ENCODE measurements at places on chromosomes 5 and 9. TPM values are rescaled to one million over a fixed set of nuclear protein-coding genes. Genes with fewer than 3 reads are reported as not detected.

DNA sequence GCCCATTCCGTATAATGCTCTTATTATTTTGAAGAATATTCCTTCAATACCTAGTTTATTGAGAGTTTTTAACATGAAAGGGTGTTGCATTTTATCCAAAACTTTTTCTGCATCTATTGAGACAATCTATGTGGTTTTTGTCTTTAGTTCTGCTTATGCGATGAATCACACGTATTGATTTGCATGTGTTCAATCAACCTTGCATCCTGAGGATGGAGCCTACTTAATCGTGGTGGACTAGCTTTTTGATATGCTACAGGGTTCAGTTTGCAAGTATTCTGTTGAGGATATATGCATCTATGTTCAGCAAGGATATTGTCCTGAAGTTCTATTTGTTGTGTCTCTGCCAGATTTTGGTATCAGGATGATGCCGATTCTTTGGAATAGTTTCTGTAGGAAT, 1070.3 kb upstream of the CDH18 start:
- DNase-seq, result no peak

The LCN9 gene
- total RNA-seq, result not detected

GRCh38 chr5:125175348-125176004, 429.0 kb upstream of the ZNF608 start:
- DNase-seq, result no peak

- no peak for DNase-seq
Measured at GRCh38 chr9:112020680-112021596, 124.3 kb downstream of the UGCG start.

The MVB12B gene
- 28.4 TPM for total RNA-seq

DNA sequence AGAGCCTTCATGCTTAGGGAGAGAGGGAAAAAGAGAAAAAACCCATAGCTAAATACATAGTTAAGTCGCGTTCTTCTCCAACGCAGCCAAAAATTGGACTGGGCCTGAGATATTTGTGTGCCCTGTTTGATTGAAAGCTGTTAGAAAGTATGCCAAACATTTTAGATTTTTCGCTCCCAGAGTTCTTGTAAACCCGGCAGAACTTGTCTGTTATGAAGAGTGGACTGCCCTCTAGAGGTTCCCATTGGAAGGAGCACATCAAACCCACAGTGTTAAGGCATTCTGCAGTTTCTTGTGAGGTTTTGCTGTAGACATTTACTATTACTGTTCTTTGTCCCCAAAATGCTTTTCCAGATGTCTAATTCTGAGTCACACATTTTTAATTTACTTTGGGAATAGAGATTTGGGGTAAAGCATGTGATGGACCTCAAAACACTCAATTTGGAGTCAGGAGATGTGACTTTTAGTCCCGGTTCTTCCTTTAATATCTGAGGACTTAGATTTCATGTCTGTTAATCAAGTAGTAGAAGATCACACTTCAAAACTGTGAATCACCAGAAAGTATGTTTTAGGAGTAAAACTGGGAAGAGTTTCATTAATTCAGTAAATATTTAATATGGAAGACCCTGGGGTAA, 96.6 kb downstream of the PCSK1 start:
- peak; percentile 85 for DNase-seq

- DNase-seq, result no peak
Measured at GRCh38 chr5:161077936-161078545, 226.0 kb upstream of the ATP10B start.

- peak; percentile 16 for DNase-seq
Measured at GRCh38 chr5:68087866-68088265, 127.7 kb upstream of the PIK3R1 start.

GRCh38 chr5:67393211-67393610, 196.6 kb upstream of the CD180 start:
- no peak for DNase-seq

DNA sequence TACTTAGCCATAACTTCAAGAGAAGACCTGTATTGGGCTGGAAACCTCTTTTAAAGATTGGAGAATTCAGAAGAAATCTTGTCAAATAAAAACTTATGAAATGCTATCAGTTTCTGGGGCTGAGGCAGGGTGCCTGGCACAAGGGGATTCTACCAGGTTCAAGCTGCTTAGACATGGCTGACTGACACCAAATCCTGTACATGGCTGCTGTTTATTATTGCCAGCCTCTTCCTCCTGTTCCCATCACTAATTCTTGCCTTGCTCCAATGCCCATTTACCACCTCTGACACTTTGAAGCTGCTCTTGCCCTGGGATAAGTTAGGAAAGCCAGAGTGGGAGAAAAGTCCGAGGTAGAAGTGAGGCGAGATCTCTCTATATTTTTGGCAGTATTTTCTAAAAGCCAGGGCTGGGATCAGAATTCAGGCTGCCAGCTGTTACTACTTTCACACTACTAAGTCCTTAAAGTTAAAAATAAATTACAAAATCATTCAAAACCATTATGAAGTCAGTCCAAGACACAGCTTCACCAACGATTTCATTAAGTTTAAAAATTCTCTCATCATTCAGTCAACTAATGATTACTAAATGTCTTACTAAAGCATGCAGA, 66.3 kb upstream of the TNFAIP8 start:
- DNase-seq, result no peak

The NRG2 gene
- 6.6 TPM for total RNA-seq

GRCh38 chr5:147448766-147449165, 61.1 kb downstream of the DPYSL3 start:
- no peak for DNase-seq

The C9orf50 gene
- not detected for total RNA-seq

The AQP7 gene
- 6.4 TPM for total RNA-seq

GRCh38 chr9:98765256-98765655, 31.1 kb downstream of the ANKS6 start:
- no peak for DNase-seq

- no peak for DNase-seq
Measured at GRCh38 chr5:81971111-81971711, 612 bp upstream of the ATG10 start.

The TPPP gene
- 2.3 TPM for total RNA-seq

The CDH10 gene
- total RNA-seq, result 1.1 TPM

The TMEM252 gene
- not detected for total RNA-seq

GRCh38 chr5:67880876-67881275, 334.7 kb upstream of the PIK3R1 start:
- DNase-seq, result peak; percentile 90

DNA sequence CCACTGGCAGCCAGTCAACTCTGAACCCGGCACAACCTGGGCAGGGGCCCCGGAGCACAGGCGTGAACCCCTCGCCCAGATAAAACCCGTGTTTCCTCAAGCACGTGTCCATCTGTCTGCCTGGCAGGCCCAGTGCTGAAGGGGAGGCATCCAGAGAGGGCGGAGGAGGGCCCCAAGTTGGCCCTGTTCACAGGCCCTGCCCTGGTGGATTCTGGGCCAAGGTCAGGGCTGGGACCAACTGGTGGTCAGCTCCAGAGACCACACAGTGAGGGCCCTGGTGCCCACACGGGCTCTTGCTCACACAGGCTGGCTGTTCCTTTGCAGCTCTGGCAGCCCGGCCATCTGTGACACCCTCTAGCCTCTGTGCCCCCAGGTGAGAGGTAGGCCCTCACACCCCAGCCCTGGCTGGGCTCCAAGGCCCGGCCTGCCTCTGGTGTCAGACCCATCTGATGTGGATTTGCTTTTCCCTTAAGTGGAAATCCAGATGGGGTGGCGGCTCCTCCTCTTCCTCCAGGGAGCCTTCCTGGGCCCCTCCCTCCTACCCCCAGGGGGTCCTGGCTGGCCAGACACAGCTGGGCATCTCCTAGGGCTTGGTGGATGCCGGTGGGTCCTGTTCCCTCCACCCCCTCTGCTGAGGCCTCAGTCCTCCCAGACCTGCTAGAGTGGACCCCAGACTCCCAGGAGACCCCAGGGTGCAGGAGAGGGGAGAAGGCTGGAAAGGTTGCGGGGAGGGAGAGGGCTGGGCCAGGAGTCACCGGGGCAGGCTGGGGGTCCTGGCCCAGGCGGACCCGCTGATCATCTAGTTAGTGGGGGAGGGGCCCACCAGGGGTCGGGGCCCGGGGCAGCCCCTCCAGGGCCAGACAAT, 525 bp upstream of the STPG3 start:
- no peak for DNase-seq

GRCh38 chr9:37301042-37301853, 121.2 kb upstream of the GRHPR start:
- DNase-seq, result no peak

DNA sequence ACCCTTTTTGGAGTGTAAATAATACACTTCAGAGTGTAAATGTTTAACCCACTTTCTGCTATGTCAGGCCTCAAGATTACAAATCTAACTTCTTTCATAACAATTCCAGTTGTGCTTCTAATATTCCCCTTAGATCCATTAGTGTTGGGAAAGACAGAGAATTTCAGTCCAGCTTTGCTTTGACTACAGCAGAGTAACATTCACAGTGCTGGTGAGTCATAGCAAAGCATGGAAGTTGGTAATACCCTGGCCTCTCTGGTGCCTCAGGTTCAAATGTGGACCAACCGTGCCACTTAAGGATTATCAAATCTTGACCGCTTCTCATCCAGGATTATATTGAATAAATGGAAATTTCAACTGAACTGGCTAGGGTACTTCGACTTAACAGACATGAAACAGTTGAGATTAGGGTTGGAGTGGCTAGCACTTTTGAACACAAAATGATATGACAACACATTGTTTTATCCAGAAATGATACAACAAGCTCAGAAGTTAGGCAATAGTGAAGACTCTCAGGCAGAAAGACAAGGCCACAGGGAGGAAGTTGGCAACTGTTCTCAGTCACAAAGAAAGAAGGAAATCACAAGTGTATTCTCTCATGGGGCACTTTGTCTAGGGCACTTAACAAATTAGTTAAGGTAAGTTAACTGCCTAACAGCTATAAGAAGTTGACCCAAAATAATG, 24.4 kb upstream of the RASA1 start:
- no peak for DNase-seq

GRCh38 chr5:169695919-169696490, 58.9 kb downstream of the DOCK2 start:
- no peak for DNase-seq

DNA sequence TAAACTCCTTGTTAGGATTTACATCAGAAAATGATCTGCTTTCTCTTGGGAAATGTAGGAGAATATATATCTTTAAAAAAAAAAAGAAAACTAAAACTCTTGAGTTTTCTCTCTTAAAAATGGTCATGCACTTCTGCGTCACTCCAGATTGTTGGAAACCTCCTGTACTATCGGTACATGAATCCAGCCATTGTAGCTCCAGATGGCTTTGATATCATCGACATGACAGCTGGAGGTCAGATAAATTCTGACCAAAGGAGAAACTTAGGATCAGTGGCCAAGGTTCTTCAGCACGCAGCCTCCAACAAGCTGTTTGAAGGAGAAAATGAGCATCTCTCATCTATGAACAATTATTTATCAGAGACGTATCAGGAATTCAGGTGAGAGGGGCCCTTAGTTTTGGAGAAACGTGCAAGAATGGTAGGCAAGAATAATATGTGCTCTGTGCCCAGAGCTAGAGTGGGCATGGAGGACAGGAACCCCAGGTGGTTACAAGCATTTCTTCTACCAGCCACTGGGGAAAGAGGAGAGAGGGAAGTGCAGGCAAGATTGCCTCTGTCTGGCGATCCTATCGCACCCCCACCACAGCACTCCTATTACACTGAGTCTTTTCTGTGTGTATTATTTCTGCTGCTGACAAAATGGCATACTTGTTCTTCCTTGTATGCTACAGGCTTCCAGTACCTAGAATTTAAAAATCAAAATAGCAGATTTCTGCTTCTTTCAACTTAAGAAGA, 41.4 kb upstream of the F2R start:
- no peak for DNase-seq

DNA sequence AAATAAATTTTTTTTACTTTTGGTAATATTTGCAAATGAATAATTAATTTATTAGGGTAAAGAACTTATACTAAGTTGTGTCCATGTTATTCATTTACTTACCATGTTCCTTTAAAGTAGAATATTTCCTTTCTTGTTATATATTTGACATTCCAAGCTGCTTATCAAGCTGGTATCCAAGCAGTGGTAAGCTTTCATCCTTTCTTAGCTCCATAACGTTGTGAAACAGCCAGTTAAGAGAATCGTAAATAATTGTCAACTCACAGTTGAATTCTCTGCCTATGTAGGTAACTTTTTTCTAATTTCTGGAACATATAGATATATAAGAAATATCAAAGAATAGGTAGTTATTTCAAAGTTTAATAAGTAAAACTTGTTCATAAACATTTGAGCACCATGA, 36.4 kb downstream of the SLC30A5 start:
- no peak for DNase-seq

DNA sequence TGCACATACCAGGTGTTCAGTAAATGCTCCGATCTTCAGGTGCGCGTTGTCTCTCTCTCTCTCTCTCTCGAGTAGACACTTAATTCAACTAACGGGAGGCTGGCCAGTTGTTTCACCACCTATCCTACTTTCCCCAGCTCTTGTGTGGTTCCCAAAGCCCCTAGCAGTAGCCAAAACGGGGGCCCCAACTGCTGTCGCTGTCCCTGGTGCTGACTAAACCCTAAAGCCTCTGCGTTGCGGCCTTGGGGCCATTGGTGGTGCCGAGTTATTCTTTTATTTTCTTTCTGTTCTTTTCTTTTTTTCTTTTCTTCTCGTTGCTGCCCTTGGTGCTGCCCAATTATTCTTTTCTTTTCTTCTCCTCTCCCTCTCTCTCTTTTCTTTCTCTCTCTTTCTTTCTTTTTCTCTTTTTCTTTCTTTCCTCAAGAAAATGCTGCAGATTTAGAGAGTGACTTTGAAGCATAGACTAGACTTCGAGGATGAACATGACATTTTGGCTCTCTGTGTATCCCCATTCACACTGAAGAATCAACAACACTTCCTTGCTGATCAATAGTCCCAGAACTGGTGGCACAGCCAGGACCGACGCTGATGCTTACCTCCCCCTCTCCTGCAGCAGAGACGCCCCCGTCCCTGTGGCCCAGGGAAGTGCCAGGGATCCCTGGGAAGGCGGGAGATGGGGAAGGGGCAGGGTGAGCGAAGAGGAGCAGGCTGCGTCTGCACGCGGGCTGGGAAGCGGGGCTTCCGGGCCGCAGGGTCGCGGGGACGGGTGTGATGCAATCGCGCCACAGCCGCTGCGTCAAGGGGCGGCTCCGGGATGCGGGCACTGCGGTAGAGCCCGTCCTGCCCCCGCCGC, at the start of gene FBLL1:
Gene FBLL1 (plus strand): TSS at position 785 of the 853 bp plus-strand sequence. CDS start 200 bp downstream, outside the sequence.
- DNase-seq, result no peak

GRCh38 chr5:6565492-6565891, 67.4 kb downstream of the NSUN2 start:
- DNase-seq, result peak; percentile 2

All from prostate gland (tissue), 2 donors.